ENCODE measurements at places on chromosomes 11 and 22.

DNA sequence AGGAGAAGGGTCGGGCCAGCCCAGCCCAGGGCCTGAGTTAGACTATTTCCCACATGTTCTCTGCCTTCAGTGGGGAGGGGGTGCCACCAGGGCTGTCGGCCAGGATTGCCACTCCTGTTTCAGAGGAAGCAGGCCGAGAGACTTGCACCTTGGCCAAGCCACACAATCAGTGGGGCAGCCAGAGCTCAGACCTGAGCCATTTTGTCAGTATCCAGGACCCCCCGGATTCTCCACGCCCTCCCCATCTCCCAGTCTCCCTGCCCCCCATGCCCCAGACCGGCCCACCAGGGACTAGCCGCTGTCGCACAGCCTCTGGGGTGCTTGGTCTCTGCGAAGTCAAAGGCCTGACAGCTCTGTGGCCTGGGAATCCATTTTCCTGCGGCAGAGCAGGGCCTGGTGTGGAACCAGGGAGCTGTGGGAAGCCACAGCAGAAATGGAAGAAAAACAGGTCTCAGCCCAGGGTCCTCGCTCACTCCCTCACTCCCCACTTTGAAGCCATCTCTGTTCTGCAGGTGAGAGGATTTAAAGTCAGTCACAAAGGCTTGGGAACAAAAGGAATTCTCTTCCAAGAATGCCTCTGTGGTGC, 25.5 kb upstream of the MGAT3 start:
- DNase-seq = no peak

DNA sequence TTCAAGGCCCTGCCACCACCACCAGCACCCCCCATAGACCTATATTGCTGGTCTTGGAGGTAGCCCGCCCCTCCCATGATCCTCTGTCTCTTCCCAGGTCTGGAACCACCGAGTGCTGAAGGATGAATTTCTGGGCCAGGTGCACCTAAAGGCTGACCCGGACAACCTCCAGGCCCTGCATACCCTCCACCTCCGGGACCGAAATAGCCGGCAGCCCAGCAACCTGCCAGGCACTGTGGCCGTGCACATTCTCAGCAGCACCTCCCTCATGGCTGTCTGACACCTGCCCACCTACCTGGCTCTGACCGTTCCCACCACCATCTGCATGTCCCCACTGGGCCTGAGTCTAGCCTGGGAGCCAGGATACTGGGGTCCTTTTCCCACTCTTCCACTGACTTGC, 4.5 kb upstream of the MYO7A start:
- no peak for DNase-seq

DNA sequence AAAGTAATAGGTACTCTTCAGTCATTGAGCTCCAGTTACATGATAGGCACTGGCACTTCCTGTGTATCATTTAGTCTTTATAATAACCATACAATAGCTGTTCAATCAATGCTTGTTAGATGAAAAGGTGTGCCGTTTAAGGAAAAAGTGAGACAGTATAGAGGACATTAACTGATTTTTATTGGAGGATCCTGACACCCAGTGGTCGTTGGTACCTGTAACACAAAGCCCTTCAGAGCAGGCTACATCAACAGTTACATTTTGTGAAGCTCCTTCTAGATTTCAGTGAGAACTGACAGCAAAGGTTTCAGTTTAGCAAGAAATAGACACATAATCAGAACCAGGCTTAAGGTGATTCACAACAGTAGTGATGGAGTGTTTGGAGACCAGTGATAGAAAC, 44.2 kb downstream of the CCDC81 start:
- DNase-seq = no peak

GRCh38 chr11:59222464-59223060, 9.8 kb upstream of the MPEG1 start:
- DNase-seq = no peak

- DNase-seq = no peak
Observed at GRCh38 chr11:1160231-1161101, 2.7 kb downstream of the MUC5AC start.

DNA sequence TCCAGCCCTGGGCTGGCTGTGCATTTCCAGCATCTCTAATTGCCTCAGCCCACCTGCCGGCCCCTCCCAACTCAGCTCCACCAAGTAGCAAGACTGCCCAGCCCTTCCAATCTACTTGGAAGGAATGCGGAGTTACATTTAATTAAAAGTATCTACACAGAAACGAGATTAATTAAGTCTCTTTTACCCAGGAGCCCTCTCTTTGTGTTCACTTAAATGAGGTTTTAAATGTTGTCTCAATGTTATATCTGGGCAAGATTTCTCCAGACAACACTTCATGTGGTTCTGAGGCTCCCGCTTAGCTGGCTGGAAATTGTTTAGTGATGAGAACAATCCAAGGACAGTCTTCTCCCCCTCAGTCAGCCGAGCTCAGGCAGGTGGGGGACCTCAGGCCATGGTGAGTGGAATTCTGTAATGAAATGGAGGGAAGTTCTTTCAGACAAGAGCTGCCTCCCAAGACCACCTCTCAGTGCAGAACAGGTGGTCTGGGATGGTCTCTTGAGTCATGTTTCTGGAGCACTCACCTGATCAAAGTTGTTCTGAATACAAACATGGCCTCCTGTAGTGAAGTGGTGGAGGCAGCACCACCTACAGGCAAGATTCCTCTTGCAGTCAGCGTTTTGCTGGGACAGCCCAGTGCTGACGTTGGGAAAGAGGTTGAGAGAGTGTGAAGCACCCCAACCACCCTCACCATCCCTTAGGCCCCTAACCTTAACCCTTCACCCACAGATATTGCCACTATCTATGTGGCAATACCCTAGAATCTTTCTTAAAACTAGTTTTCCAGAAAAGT, 371.6 kb downstream of the CADM1 start:
- DNase-seq = no peak

GRCh38 chr11:121309688-121310087, 17.1 kb downstream of the SC5D start:
- DNase-seq = no peak

DNA sequence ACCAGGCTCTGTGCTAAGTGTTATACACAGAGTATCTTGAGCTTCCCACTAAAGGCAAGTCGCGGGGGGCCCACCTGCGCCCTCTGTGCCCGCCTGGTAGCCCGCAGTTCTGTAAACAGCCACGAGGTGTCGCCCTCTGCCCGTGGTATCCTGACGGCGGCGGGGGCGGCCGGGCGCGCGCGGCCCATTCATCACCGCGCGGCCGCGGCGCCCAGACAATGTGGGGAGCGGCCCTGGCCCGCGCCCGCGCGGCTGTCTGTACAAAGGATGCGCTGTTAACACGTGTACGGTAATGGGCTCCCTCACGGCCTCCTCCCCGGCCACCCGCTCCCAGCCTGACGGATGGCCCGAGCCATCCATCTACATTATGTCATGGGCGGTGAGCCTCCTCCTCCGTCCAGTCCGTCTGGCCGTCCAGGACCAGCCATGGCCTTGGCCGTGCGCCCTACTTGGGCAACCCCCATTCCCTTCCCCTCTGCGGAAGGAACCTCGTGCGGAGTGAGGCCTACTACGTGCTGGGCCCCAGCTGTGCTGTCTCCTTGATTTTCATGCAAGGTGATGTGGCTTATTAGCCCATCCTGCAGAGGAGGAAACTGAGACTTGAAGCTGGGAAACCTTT, 99.4 kb downstream of the MIAT start:
- peak; percentile 14 for DNase-seq

GRCh38 chr11:15783619-15784018, 572.7 kb downstream of the SOX6 start:
- no peak for DNase-seq

GRCh38 chr11:74611369-74611861, 19.0 kb downstream of the POLD3 start:
- DNase-seq = no peak

DNA sequence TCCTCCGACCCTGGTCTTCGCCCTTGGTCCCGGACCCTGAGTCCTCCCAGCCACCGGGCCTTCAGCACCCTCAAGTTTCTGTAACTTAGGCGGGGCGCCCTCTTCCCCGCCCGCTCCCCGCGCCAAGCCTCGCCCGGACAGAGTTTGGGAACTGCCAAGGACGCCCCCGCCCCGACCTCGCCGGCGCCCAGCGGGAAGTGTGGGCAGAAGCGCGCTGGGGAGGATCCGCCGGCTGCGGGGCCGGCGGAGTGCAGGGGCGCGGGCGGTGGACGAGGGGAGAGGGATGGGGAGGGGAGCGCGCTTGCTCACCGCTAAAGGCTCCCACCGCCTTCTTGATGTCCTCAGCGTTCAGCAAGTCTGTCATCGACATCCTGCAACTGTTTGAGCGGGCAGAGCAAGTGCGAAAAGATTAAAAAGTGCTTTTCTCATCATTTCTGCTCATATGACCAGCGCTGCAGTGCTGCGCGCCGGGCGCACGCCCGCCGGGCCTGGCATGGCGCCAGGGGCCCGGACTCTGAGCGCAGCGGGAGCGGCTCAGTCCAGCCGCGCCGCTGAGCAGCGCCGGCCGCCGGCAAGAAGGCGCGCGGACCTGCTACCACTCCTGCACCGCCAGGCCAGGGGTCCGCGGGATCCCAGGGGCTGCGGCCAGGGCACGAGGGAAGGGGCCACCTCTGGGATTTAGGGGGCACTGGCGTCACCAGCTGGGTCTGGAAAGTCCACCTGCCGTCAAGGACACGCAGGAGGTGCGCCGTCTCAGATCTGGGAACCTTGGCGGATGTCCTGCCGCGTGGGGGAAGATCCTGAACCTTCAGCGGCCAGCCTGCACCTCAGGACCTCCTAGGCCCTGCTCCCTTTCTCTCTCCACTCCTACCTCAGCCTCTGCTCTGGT, at the start of gene PVALB:
Gene PVALB (minus strand): TSS at position 400 of the 889 bp plus-strand sequence. CDS start 30 bp downstream, at position 370.
- no peak for DNase-seq

GRCh38 chr22:39150848-39151215, 1.6 kb downstream of the CBX7 start:
- no peak for DNase-seq

GRCh38 chr11:20544603-20545237, 54.7 kb upstream of the SLC6A5 start:
- no peak for DNase-seq

DNA sequence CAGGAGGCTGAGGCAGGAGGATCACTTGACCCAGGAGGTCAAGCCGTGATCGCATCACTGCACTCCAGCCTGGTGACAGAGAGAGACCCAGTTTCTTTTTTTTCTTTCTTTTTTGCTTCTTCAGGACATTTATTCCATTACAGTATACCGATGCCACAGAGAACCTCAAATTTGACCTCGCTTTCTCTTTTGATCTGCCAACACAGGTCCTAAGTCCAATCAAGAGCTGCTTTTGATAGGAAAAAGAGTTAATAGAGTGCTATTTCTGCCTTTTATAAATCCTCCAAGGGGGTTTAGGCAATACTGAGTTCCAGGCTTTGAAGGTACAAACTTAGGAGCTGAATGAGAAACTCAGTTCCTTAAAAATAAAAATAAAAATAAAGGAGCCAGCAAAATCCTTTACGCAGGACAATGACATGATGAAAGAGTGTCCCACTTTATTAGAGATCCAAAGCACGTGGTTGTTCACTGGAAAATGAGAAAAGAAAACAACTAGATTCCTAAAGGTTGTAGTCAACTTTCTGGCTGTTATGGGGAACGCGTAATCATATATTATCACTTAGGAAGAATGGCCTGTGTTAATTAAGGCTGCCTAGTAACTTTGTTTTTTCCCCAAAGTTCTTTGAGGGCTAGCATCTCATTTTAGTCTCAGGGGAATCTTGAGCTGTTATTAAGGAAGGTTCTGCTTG, 27.2 kb downstream of the FADD start:
- no peak for DNase-seq

GRCh38 chr22:36865346-36865745, 4.5 kb downstream of the NCF4 start:
- DNase-seq = no peak

DNA sequence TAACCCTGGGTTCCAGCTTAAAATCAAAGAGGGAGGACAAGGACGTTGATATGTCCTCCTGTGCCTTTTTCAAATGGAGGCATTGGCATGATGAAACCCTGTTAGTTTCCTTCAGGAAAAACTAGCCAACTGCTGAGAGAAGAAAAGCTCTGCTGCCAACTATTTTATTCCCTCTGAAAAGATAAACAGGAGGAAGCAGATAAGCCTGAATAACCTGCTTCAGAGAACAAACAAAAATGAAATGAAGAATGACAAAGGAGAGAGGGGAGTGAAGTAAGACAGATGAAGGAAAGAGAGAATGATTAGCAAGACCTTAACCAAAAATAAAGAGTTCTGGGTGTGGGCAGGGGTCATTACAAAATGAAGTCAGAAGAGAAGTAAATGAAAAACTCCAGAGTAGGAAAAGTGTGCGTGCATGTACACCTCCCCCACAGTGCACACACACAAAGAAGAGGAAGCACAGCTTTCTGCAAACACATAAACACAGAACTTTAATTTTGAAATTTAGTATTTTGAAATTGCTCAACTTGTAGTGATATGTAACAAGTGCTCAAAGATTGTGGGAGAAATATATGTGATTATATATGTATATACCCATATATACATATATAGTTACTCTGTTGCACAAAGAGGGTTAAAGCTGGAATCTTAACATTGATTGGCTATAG, 332.2 kb downstream of the LUZP2 start:
- DNase-seq = no peak

- no peak for DNase-seq
Observed at GRCh38 chr11:8671193-8671612, 11.3 kb downstream of the TRIM66 start.

DNA sequence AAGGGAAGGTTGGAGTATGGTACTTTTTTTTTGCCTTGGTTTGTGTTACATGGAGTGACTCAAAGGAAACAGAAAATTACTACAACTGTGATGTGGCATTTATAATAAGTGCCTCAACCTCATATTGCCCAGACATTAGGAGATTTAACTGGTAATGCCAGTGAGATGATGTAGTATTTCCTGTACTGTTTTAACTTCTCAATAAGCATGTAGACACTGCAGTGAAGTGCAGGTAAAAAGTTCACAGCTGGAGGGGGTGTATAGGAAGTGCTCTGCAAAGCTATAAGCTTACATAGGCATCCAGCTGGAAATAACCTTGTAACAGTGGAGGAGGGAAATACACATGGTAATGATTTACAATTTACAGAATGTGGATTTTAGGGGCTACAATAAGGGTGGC, 138.2 kb upstream of the MTMR2 start:
- no peak for DNase-seq

DNA sequence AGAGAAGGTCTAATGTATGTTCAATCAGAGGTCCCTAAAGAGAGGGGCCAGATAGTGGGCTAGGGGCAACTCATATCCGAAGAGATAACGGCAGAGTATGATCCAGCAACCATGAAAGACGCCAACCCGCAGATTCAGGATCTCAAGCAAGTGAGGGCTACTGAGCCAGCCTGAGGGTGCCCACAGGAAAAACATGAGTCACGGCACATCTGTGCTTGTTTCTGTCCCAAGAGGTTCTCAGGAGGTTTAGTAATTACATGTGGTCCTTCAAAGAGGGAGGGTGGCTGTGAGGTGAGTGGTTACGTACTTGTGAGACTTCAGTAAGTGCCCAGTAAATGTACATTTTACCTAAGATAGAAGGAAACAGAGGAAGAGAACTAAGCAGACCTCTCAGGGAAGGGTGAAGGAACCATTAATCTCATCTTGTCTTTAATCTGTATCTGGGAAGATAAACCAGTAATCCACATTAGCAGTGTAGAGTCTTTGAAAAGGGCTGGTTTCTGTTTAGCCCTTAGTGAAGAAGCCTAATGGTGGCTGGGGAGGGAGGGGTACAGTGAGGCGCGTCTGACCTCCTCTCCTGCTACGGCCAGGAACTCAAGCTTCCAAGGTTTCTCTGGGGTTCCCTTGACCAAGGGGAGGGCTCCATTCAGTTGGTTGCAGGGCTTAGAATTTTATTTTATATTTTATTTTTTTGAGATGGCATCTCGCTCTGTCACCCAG, 10.2 kb downstream of the SIRT3 start:
- no peak for DNase-seq

GRCh38 chr11:113477321-113477720, 2.1 kb upstream of the DRD2 start:
- DNase-seq = no peak
